ENCODE measurements at places on chromosomes 7 and 10. TPM values are rescaled to one million over a fixed set of nuclear protein-coding genes. Genes with fewer than 3 reads are reported as not detected.

KAZALD1 gene
- 35.4 TPM for total RNA-seq

HK1 gene
- 117 TPM for total RNA-seq

AKR1B15 gene
- 0.72 TPM for total RNA-seq

NT5C2 gene
- total RNA-seq: 30.0 TPM

PRKAR2B gene
- 12.5 TPM for total RNA-seq

ABCF2 gene
- 47.9 TPM for total RNA-seq

IDE gene
- total RNA-seq: 31.1 TPM

UNCX gene
- total RNA-seq: not detected

EBF3 gene
- not detected for total RNA-seq

SPRN gene
- not detected for total RNA-seq

PLAC9 gene
- not detected for total RNA-seq

NME8 gene
- not detected for total RNA-seq

WNT8B gene
- total RNA-seq: not detected

CEP55 gene
- total RNA-seq: 44.4 TPM

ATP5MK gene
- 242 TPM for total RNA-seq

SCART1 gene
- not detected for total RNA-seq

PRLHR gene
- not detected for total RNA-seq

OR9A2 gene
- total RNA-seq: not detected

KCNH2 gene
- total RNA-seq: 8.4 TPM

TWNK gene
- 5.2 TPM for total RNA-seq

SPDYE6 gene
- not detected for total RNA-seq

TMEM168 gene
- 4.5 TPM for total RNA-seq

ELMO1 gene
- total RNA-seq: not detected

ECHDC3 gene
- total RNA-seq: 36.8 TPM

LRMDA gene
- 20.3 TPM for total RNA-seq

POM121 gene
- 3.6 TPM for total RNA-seq

NODAL gene
- total RNA-seq: not detected

DPCD gene
- total RNA-seq: 72.6 TPM

NEURL1 gene
- total RNA-seq: not detected

MUC12 gene
- not detected for total RNA-seq

SUGCT gene
- 9.7 TPM for total RNA-seq

MGAM2 gene
- total RNA-seq: not detected

ABCA13 gene
- 6.3 TPM for total RNA-seq

EGFR gene
- 52.7 TPM for total RNA-seq

ZNF485 gene
- total RNA-seq: 4.9 TPM

SPDYE11 gene
- total RNA-seq: not detected

HMX2 gene
- not detected for total RNA-seq

ZNF365 gene
- 10.1 TPM for total RNA-seq

TCAF2 gene
- total RNA-seq: 0.78 TPM

LIPK gene
- total RNA-seq: not detected

PHKG1 gene
- total RNA-seq: 1.3 TPM

SERPINE1 gene
- 42.4 TPM for total RNA-seq

OR2A42 gene
- total RNA-seq: not detected

UCMA gene
- total RNA-seq: not detected

DGKB gene
- not detected for total RNA-seq

CRYGN gene
- total RNA-seq: not detected

GPR37 gene
- total RNA-seq: not detected

CFAP70 gene
- total RNA-seq: 0.78 TPM

CFAP43 gene
- total RNA-seq: 2.7 TPM

HIF1AN gene
- total RNA-seq: 5.9 TPM

TMEM196 gene
- total RNA-seq: not detected

All from Caki2 (cell line).